ENCODE measurements at places on chromosomes 16 and 17.

DNA sequence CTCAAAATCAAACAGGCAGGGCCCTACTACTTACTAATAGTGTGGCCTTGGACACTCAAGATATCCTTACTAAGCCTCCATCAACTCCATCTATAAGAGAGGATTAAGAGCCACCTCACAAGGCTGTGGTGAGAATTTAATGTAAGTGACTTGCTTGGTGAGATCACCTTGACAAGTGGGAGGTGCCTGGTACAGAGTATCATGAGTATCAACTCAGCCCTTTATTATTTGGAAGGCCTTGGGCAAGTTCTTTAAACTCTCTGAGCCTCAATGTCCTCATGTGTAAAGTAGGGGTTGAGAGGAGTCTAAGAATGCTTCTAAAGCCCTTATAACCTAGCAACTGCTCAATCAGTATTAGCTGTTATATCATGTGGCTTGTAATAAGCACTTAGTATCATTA, 15.0 kb downstream of the THUMPD1 start:
- no peak for DNase-seq

DNA sequence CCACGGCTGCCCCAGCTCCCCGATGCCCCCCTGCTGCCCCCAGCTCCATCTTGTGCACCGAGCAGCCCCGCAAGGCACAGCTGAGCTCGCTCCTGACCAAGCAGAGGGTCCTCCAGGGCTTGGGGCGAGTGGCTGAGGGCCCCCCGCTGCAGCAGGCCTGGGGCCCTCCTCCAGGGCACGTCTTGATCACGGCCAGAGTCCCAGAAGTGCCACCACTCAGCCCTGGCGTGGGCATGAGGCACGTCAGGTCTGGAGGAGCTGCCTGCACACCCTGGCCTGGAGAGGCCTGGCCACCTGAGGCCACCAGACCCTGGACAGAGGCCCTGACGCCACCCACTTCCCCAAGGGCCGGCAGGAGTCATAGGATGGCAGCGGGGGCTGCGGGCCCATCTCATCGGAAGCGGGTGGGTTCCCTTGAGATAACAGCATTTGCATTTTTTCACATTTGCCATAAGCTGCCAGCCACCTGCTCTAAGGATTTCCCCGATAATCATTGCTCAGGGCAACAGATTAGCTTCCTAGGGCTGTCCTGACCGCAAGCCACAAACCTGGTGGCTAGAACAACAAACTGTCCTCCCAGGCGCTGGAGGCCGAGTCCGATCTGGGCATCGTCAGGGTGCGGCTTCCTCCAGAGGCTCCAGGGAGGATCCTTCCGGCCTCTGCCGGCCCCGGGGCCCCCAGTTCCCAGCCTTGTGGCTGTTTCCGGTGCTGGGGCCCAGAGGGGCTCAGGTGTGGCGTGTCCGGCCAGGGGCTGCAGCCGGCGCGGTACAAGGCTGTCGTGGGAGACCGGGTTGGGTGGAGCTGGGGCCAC, 23.9 kb upstream of the C1QTNF8 start:
- DNase-seq: no peak

DNA sequence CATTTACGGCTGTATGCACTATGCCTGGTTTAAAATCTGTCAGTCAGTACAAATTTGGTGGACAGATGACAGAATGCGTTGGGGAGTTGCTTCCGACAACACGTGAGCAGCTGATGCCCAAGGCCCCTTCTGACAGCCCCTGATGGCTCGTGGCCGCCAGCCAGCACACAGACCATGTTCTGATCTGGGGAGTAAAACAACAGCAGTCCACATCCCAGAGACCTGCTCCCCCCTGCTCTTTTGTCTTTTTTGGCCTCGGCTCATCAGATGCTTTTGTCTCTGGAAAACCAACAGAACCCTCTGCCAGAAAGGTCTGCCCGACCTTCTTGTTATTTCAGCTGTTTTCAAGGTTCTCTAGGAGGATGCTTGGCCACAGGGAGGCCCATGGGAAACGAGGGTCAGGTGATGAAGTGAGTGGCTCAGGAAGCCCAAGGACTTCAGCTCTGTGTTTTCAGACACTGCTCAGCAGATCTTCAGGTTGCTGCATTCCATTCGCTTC, 10.8 kb downstream of the ARSG start:
- no peak for DNase-seq

- no peak for DNase-seq
Measured at GRCh38 chr17:320809-321385, 31.7 kb downstream of the RPH3AL start.

DNA sequence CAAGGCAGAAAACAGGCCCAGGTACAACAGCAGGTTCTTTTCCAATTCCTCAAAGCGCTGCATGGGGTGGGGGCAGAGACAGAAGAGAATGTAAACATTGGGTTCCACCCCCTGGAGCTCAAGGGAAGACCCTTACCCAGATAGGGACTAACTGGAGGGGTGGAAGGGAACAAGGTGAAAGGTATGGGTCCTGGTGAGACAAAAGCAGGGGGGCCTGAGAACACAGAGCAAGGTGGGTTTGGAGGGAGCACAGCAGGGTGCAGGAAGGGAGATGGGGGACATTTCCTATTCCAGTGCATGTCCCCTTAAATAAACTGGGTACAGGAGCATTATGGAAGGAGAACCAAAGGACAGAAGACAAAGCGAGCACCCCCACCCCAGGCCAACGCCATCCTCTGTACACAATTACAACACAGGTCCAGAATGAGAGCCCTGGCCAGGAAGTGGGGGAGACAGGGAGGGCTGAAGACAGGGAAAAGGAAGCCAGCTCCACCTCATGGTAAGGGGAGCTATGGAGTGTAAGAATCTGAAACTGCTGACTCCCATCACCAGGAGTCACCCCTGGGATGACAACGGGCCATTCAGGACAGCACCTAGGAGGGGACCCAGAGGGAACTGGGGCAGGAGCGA, 2.1 kb upstream of the CD2BP2 start:
- DNase-seq: no peak

- no peak for DNase-seq
Measured at GRCh38 chr16:89670496-89671431, 13.1 kb downstream of the SPATA33 start.

DNA sequence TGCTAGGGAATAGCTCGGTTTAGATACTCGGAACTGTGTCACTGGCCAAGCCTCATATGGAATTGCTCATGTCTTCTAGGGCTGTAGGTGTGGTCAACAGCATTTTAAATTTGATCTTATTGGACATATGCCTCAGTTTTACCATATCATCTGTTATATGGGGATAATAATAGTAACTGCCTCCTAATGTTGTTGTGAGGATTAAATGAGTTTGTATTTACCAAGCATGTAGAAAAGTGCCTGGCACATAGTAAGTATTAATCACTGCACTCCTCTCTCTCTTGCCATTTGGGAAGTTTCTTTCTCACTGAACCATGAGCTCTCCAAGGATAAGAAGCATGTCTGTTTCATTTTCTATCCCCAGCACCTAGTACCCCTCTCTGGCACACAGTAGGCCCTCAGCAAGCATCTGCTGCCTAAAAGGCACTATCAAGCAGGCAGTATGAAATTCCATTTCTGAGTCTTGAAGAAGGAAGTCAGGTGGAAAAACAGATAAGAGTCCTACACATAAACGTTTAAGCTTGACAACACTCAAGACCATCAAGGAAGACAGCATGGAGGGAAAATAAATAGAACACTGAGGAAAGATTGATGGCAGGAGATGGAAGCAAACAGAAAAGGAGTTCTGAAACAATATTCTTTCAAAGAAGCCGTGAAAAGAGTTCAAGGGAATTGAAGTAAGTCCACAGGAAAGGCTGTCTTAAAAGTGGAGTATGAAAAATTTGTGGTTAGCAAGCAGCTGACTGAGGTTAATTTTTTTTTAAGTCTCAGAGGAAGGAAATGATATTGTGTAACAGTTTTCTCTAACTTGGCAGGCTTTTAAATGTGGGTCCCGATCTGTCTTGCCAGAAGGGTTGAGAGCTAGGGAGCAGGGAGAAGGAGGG, 2.2 kb upstream of the ATP6V0A1 start:
- DNase-seq: no peak

DNA sequence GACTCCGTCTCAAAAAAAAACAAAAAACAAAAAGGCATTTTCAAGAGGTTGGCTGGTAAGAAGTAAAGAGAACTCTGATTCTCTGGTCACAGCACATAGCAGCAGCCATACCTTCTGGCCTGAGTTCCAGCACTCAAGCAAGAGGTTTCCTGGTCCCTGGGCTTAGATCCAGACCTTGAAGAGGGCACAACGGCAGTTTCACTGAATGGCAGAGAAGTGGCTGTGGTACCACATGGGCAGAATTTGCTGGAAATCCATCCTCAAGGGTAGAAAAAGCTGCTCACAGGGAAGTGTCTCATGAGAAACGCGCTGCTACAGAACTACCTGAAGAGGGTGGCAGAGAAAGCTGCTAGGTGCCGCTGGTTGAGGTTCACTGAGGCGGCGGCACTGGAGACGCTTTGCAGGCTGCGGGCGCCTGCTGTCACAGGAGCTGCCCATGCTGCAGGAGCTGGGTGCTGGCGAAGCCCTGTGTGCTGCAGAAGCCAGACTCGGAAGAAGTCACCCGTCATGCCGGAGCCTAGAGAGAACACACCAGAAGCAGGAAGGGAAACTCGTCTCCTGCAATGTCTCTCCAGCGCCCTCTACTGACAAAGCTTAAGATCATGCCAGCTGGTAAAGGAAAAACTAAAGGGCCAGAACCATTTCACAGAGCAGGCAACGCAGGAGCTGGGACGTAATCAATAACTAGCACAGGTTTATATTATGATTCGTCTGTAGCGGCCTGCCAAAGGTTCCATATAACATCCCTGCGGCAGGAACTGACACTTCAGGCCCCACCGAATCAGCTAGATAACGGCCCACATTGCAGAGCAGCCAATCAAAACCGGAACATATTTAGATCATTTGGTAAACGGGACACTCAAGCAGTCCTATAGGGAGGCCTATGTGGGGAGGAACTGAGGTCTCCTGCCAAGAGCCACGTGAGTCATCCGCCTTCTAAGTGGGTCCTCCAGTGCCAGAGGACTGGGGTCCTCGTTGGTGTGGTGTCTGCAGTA, 5.4 kb upstream of the ZNF213 start:
- peak; percentile 65 for DNase-seq

- no peak for DNase-seq
Measured at GRCh38 chr16:1088295-1089170, 7.5 kb downstream of the C1QTNF8 start.

- DNase-seq: no peak
Measured at GRCh38 chr16:48574140-48574539, 35.8 kb downstream of the N4BP1 start.

GRCh38 chr17:69062860-69063581, 2.3 kb upstream of the ABCA9 start:
- DNase-seq: no peak

DNA sequence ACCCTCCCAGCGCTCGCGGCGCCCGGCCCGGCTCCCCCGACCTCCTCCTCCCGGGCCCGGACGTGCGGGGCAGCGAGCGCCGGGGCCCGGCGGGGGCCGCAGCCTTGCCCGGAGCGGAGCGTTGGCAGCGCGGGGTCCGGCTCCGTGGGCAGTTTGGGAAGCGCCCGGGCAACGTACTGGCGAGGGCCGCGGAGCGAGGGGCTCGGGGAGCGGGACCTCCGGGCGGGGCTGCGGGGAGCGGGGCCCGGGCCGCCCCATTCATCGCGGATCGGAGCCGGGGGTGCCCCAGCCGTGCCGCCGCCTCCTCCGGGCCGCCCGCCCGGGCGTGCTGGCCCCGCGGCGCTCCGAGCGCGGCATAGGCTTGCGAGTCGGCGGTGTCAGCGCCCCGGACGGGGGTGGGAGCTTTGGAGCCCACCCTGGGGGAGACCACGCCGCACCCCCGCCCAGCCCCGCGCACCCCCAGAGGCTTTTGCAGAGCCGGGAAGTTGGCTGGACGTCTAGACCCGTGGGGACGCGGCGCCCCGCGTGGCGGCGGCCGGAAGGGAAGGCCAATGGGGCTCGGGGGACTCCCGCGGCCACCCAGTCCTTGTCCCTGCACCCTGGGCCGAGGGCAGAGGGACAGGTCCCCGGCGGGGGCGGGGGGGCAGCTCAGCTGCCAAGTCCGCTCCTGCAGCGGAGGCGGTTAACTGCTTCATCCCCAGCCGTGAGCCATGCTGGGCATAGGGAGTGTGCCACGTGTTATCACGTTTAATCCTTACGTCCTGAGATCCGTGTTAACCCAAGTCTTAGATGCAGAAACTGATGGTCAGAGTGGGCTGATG, 852 bp downstream of the ZNF469 start:
- no peak for DNase-seq

DNA sequence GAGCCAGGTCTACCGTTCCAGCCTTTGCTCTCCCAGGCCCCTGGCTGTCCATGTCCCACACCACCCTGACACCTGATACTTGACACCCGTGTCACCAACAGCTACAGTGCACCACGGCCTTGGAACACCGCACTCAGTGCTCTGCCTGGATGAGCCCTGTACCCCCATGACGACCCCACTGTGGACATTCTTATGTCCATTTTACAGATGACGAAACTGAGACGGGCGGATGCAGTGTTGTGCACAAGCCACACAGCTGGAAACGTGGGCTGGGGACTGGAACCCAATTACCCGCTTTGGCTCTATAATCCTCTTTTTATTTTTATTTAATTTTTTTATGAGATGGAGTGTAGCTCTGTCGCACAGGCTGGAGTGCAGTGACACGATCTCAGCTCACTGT, 83.6 kb upstream of the CBX4 start:
- no peak for DNase-seq
